ENCODE measurements at places on chromosomes 12 and 14.

GRCh38 chr14:49851813-49852212, 775 bp downstream of the NEMF start:
- no peak for DNase-seq

GRCh38 chr12:102964872-102965271, 7.4 kb downstream of the ASCL1 start:
- no peak for DNase-seq

DNA sequence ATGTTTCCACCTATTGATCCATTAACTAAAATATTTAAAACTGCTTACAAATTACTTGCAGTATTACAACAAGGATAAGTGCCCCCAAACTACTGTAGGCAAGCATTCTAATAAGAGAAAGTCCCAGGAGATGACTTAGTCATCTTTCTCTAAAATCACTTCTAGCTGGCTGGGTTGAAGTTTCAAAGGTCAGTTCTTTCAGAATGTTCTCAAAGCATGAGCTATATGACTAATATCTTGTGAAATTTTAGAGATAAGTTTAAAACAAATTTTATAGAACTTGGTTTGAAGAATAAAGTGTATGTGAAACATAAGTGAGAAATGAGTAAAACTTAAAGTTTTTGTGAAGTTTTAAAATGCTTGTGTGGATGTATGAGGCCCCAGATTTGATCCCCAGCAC, 24.3 kb upstream of the OR6J1 start:
- no peak for DNase-seq

DNA sequence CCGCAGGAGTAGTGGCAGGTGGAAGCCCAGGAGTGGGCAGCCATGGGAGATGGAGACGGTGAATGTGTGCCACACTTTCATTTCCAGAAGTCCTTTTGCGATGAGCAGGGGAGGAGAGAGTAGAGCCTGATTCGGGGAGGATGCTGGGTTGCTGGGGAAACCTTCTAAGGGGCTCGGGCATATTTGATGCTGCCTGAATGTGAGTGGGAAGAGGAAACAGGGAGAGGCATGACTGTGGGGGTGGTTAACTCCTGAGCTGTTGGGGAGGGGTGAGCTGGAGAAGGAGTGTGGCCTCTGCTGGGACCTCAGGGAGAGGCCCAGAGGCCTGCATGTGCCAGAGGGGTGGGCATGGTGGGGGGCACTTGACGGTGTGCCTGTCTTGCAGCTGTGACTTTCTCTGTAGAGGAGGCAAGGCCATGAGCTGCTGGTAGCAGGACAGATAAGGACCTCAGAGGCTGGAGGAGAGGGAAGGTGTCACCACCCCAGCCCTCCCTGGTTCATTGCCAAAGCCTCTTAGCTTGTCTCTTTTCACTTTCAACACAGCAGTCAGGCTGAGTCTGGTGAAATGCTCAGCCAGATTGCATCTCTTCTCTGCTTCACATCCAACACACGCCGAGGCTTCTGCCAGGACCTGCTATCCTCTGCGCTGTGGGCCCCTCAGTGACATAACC, 11.4 kb downstream of the GLT1D1 start:
- no peak for DNase-seq

- DNase-seq = peak; percentile 40
Observed at GRCh38 chr12:126784328-126784921, 1482.5 kb upstream of the TMEM132C start.

- DNase-seq = no peak
Observed at GRCh38 chr12:40775661-40776060, 83.4 kb downstream of the CNTN1 start.

DNA sequence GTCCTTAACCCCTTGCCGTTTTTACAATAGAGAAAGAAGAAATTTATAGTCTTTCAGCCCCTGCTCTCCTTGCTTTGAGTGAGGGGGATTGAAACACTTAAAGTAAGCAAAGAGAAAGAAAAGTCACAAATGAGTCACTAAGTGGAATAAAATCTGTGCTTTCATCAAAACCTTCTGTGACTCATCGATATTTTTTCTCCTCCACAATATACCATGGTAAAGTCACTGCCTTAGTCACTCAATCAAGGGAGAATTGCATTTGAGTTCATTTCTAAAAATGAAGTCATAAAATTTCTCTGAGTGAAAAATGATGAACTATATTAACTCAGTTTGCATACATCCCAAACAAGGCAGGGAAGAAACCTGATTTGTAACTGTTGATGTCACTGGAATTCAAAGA, 470.3 kb downstream of the FOXG1 start:
- DNase-seq = no peak

- no peak for DNase-seq
Observed at GRCh38 chr12:48767047-48767446, 21.8 kb downstream of the ADCY6 start.

DNA sequence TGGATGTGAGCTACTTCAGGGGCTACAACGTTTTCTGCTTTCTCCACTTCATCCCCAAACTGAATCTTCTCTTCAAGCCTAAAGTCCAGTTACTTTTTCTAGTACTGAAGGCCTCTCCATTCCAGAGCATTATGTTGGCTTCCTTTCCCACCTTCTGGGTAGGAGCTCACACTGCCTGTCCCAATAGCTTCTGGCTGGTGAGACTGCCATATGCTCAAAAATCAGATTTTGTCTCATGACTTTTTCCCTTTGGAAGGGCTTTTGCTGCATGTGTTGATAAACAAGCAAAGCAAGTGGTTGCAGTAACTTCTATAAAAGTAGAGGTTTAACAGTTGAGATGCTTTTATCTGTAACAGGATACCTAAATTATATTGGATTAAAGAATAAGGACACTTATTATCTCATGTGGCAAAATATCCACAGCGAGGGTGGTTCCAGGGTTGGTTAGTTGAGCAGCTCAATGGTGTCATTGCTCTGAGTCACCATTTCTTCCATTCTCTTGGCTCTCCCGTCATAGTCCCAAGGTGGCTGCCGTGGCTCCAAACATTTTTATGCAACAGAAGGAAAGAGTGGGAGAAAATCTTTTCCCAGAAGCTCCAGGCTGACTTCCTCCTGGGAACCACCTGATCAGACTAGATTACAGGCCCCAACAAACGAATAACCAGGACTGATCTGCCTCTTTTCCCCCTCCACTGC, 15.1 kb upstream of the PPFIBP1 start:
- DNase-seq = no peak

DNA sequence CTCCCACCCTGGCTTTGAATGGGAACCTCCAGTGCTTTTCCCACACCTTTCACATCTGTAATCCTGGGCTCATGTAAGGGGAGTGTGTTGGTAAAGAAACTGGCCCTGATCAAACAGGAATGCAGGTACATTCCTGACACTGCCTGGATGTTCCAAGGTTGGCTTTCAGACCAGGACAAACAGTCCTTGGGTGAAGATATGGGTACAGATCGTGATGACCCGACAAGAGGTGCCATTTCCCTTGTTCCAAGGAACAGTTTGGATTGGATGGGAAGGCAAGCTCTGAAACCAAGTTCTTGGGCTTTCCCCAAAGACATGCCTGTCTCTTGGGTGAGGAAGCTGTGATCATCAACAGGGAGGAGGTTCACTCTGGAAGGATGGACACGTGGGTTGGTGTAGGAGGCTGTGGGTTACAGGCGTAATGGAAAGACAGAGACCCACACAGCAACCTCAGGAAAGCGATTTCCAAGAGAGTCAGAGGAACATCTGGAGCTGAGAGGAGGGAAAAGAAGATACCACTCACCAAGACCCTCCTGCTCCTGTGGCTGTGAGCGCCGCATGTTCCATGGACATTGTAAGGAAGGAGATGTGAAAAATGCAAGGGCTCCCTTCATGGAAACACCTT, 26.4 kb downstream of the VDR start:
- DNase-seq = no peak

GRCh38 chr14:77062261-77062660, 33.8 kb upstream of the IRF2BPL start:
- no peak for DNase-seq

DNA sequence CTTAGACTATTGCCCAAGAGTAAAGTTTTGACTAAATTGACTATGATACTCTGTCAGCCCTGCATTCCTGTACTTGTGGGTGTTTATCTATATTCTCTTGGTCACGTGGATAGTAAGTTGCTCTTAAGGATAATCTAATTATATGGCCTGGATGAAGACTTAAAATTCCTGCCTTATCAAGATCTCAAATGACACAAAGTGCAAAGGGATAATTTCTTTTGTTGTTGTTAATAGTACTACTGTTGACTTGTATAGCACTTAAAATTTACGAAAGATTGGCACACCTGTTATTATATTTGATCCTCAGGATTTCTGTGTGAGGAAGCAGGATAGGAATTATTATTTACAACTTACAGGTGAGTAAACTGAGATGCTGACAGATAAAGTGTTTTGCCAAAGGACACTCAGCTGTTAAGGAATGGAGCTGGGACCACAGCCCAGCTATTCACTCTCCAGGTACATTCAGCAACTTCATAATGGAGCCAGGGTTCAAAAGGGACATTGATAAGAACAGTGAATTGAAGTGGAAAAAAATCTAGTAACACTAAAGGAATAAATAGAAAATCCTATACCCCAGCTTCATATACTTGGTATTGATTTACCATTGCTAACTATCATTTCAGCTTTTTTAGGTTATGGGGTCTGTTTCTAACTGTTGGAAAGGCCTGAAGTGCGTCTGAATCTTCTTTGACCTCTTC, 53.4 kb upstream of the EVL start:
- DNase-seq = no peak

GRCh38 chr14:44979740-44980356, 17.9 kb downstream of the TOGARAM1 start:
- no peak for DNase-seq

- no peak for DNase-seq
Observed at GRCh38 chr12:106118-106591, 39.6 kb downstream of the IQSEC3 start.

DNA sequence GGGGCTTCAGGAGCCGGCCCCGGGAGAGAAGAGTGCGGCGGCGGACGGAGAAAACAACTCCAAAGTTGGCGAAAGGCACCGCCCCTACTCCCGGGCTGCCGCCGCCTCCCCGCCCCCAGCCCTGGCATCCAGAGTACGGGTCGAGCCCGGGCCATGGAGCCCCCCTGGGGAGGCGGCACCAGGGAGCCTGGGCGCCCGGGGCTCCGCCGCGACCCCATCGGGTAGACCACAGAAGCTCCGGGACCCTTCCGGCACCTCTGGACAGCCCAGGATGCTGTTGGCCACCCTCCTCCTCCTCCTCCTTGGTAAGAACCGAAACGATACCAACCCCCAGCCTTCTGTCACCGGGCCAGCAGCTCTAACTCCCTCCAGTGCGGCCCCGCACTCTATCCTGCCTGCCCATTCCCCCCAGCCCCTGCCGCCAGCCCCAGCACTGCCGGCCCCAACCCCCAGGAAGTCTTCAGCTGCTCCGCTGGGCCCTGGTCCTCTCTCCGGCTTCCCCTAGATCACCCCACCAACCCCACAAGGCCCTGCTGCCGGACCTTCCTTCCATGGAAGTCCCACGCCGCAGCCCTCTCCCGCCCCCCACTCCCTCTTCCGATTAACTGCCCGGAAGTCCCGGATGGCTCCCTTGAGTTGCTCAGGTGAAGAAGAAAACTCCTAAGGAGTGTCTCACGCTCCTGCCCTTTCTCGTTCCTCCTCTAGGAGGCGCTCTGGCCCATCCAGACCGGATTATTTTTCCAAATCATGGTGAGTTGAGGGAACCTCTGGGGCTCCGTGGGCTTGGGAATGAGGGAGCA, 693 bp downstream of the LRP10 start:
- DNase-seq = peak; percentile 82

DNA sequence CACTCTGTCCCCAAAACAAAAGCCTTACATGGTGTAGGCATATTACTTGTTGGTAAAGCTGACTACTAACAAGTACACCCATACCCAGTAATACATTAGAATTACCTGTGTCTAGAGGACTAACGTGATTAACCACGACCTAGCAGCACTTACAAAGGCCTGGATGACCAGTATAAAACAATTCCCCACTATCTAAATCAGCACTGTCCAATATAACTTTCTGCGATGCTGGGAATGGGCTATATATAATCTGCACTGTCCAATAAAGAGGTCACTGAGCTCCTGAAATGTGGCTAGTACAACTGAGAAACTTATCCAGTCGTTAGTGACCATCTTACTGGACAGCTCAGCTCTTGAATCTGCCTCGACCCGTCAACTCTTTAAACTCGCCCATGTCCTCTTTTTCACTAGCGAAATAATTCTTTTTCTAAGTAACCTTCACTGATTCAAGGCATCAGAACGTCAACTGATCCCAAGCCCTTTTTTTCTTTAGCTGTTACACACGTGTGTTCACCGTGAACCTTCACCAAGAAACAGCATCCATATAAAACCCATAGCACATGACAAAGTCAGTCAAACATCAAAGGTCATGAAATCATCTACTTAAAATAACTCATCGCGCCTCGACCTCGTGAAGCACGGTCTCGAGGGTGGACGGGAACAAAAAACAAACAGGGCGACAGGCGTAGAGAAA, 905 bp upstream of the CIPC start:
- no peak for DNase-seq

- no peak for DNase-seq
Observed at GRCh38 chr12:43852744-43853143, 16.9 kb downstream of the TMEM117 start.

DNA sequence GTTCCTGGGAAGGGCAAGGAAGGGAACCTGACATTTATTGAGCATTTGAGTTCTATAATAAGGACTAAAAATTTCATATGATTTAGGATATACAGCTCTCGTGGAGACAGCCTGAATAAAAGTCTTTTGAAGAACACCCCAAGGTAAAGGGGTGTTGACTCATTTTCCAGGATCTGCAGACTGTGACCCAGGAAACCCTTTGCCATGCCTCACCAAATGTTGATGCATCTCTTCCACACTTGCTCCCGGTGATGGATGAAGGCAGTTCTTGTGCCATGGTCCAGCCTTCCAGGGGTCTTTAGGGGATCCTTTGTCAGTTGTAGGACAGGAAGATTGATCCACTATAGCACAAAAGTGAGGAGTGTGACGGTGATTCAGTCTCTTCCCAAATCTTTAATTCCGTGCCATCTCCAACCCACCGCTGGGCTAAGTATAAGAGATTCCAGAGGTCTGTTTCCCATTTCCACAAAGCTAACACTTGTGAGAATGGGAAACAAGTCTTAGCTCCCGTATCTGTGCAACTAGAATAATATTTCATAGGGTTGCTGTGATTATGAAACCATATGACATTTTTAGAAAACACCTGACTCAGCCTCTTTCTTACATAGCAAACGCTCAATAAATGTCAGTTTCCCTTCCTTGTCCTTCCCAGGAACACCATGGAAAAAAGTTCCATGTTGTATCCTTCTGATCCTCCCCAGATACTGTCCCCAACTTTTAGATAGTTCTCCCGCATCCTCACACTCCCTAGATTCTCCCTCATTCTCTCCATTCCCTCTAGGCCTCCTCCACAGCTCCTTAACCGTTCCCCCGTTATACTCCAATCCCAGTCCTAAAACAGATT, 836 bp downstream of the AAAS start:
- DNase-seq = no peak

GRCh38 chr12:58916921-58917511, 3.3 kb downstream of the LRIG3 start:
- no peak for DNase-seq

GRCh38 chr14:57771801-57772200, 94.1 kb downstream of the SLC35F4 start:
- no peak for DNase-seq

- DNase-seq = no peak
Observed at GRCh38 chr12:49674318-49674981, 32.8 kb downstream of the FMNL3 start.
